ENCODE measurements at places on chromosomes 4 and X.

DNA sequence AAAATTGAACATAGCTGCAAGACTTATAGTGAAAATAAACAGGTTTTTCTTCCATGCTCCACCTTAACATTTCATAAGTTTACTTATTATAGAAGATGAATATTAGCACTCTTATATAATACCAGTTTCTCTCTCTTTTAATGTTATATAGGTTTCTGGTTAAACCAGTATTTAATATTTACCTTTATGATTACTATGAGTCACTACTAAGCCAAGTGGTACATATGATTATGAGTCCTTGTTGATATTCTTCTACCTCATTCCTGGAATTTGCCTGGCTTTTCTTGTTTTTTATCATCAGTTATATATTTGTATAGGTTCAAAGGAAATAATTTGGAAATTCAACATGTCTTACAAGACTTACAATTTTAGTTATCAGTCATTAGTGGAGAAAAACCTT lies 89.9 kb upstream of the MAOA start:
- no peak for DNase-seq

DNA sequence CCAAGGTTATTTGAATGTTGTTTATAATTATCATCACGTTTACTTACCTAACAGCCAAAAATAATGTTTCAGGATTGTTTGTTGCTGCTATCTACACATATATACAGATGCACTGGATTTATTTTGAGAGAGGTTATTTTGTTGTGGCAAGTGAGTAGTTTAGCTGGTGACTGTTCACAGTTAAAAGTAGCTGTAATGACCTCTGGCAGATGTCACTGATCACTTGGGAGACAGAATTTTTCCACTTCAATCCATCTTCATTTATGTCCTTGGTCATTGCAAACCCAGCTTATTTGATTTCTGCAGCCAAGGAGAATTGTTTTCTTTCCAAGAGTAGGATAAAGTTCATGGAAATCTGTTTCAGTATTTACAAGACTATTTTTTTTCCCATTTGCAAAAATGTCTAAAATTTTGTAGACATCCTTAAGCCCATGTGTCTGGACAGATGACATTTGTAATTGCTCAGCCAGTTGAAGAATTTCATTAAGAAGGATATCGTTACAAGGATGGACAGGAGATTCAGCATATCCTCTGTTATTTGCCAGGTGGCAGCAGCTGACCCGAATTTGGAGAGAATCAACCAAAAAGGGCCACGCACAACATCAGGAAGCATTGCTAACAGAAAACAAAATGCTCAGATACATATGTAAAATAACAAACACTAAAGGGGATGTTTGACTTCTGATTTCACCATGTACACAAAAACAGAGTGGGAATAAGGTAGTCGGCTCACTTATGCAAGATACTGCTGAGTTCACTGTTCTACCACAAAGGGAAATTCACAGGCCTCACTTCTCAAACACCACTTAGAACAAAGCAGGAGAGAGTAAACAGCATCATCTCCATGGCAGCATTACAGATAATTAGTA lies 64.5 kb downstream of the GPRIN3 start:
- no peak for DNase-seq

GRCh38 chr4:120921456-120922380 lies 808 bp downstream of the PRDM5 start:
- no peak for DNase-seq

- DNase-seq: peak; percentile 74
Observed at GRCh38 chrX:119880552-119881437, 9.2 kb downstream of the NDUFA1 start.

GRCh38 chrX:42128020-42128419 lies 204.7 kb upstream of the CASK start:
- DNase-seq: no peak

- no peak for DNase-seq
Observed at GRCh38 chr4:126827669-126828068, 805.1 kb upstream of the INTU start.

DNA sequence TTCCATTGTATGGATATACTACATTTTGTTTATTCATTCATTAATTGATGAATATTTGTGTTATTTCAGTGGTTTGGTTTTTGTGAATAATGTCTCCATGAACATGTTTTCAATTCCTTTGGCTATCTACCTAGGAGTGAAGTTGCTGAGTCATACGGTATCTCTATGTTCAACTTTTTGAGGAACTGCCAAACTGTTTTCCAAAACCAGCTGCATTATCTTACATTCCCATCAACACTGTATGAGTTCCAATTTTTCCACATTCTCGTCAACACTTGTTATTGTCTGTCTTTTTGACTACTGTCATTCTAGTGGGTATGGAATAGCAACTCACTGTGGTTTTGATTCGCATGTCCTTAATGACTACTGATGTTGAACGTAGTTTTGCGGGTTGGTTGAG lies 388.6 kb upstream of the MAGEB2 start:
- DNase-seq: no peak

DNA sequence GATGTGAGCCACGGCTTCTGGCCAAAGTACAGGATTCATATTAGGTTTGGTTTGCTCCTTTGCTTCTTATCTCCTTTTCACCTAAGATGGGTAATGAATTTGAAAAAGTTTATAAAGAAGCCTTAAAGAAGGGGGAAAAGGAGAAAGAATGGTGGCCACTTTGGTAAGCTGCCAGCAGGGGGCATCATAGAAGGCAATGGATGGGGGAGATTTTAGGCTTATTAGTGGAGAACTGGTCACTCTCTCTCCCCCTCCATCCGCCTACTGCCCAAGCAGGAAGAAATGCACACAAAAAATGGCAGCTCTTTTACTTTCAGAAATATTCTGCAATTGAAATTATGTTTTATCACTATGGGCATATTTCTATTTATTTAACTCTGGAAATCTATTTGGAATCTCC lies 32.0 kb downstream of the SPARCL1 start:
- peak; percentile 29 for DNase-seq

- no peak for DNase-seq
Observed at GRCh38 chr4:13642170-13642950, 14.8 kb upstream of the BOD1L1 start.

- no peak for DNase-seq
Observed at GRCh38 chr4:168784786-168785461, 225.1 kb downstream of the CBR4 start.

- peak; percentile 40 for DNase-seq
Observed at GRCh38 chrX:41720125-41720779, 3.7 kb upstream of the GPR82 start.

DNA sequence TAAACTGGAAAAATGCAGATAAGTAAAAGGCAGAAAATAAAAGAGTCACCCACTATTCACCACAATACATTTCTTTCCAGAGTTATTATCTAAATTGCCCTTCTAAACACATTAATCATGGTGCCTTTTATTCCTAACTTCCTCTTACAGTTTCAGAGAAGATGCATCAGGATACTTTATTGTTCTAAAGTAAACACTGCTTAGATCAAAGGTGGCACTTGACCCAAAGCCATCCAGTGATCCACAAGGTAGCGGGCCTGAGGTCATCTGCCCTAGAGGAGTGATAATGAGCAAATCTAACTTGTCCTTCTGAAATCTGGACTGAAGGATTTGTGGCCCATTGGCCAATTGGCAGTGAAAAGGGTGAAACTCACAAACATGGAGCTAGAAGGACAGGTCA lies 12.0 kb upstream of the TMEM154 start:
- no peak for DNase-seq

GRCh38 chr4:144820728-144821085 lies 174.8 kb downstream of the HHIP start:
- DNase-seq: no peak

- DNase-seq: no peak
Observed at GRCh38 chr4:116585246-116585645, 500.1 kb downstream of the TRAM1L1 start.

DNA sequence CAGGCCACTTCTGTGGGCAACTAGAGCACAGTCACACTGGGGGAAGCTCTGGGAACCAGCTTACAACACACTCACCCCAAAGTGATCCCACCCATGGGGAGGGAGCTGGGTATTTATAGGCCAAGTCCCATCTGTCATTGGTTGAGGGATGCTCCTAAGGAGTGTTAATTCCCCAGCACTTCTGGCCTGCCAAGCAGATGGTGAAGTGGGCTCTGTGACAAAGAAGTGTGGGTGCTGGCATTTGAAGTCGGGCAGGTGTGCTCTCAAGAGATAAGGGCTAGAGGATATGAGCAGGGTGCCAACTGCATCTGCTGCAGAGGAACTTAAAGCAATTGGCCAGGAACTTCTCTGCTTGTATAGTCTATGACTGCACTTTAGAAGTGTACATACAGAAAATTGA lies 30.9 kb downstream of the PTCHD1 start:
- DNase-seq: no peak

DNA sequence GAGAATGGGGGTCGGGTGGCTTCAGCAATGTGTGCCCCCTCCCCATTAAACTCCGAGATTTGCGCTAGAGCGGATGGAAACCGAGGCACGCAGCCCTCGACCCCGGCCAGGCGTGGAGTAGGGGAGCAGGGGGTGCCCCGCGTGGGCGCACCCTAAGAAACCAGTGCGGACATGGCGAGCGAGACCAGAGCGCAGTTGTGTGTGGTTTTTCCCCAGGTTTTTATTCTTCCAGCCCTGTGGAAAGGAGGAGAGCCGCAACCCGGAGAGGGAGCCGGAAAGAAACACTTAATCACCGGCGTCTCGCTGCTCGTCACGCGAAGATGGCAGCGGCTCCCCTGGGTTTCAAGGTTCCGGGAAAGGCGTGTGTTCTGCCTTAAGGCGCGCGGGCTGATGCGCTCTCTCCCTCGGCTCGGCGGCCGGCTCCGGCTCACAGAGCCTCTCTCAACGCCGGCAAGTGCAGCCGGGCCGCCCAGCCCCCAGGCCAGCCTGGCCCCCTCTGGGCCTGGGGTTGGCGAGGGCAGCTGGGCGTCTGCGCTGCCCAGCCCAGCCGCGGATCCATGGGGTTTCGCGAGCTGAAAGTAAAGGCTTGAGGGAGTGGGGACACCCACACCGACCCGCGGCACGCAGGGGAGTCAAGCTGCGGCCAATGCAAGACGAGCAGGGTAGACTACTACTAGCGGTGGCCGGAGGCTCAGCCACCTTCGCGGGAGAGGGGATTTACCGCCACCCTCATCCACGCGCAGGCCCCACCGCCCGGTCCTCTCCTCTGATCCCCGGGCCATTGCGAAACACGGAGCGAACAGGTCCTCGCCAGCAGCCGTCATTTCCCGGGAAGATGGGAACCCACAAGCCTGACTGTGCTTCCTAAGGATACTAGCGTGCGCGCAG lies 74.0 kb upstream of the BCOR start:
- peak; percentile 50 for DNase-seq

GRCh38 chr4:33126002-33126401 lies 2405.8 kb downstream of the PCDH7 start:
- no peak for DNase-seq

DNA sequence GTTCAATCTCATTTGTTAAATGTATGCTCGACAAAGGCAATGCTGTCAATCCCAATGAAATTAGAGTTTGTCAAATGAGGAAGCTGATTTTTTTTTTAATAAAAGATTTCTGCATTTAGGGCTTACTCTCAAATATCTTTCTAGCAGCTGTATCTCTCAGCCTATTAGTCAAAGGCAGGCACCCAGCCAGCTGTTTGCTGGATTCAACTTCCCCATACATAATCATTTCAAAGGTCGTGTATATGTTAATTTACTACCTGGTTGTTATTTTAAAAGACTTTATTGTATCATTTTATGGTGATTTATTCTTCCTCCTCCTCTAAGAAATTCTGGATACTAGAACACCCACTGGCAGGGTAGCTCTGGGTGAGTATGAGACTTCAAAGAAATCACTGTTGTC lies 27.1 kb downstream of the RAI2 start:
- DNase-seq: no peak

GRCh38 chr4:67624939-67625338 lies 66.4 kb downstream of the STAP1 start:
- no peak for DNase-seq

GRCh38 chr4:6988016-6988715 lies 55.0 kb upstream of the TADA2B start:
- DNase-seq: peak; percentile 20

DNA sequence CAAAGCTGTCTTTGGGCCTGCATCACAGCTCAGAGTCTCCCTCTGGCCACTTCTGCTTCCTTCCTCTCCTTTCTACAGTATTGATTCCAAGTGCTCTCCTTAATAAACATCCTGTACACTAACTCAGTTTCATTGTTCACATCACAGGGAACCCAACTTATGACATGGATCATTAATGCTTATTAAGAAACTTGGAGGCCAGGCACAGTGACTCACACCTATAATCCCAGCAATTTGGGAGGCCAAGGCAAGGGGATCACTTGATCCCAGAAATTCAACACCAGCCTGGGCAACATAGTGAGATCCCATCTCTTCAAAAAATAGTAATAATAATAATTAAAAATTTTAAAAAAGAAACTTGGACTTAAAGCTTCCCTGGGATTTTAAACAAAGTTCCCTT lies 89.2 kb upstream of the EFHC2 start:
- DNase-seq: peak; percentile 1

- DNase-seq: no peak
Observed at GRCh38 chrX:22406201-22406737, 133.6 kb downstream of the CBLL2 start.

DNA sequence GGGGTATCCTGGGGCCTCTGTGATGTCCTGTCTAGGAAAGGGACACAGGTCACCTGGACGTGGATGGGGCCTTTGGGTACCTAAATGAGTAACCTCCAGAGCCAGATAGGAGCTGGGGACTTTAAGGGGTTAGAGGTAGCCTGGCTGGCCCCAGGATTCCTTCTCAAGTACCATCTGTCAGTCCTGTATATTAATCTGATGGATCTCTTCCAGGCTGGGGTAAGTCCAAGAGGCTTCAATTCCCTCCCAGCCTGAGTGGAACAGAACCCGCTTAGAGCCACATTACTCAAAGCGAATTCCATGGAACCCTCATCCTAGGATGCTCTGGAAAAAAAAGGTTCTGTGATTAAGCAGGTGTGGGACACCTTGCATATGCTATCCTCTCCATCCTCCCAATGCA lies 24.8 kb upstream of the MAP3K15 start:
- no peak for DNase-seq

DNA sequence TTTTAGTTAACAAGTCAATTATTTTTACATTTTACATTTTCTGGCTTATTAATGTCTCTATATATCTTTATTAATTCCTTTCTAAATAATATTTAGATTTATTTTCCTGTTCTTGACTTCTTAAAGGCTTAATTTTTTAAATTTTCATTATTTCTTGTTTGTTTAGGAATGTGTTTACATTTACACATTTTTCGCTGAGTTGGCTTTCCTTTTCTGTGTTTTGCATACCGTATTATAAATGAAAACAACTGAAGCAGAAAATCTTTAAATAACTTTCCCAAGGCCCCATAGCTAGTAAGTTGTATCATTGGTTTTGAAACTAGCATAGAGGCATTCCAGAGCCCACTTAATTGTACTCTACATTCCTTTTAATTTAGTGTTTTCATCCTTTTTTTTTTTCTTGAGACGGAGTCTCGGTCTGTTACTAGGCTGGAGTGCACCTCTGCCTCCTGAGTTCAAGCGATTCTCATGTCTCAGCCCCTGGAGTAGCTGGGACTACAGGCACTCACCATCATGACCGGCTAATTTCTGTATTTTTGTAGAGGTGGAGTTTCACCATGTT lies 261.6 kb downstream of the IQCM start:
- DNase-seq: no peak

DNA sequence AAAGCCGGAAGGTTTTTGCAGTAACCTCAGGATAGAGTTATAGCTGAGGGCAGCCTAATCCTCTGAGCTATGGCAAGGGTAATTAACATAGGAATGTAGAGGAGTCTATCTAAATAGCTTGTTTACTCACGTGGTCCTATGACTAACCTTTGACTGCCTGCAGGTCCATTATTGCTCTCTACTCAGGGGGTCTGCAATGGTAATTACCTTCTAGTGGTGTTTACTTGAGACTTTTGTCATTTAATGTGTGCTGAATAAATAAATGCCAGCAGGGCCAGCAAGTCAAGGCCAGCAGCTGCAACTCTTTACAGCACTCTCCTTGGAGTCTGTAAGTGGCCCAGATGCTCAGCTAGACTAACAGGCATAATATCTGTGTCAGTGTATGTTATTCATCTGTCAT lies 212.7 kb upstream of the FMR1 start:
- no peak for DNase-seq

Measured in NAMALWA (cell line).